Upper lobe of right lung (tissue), 1 donor: ENCODE measurements at places on chromosomes 12 and 14. TPM values are rescaled to one million over a fixed set of nuclear protein-coding genes. Genes with fewer than 3 reads are reported as not detected.

DNA sequence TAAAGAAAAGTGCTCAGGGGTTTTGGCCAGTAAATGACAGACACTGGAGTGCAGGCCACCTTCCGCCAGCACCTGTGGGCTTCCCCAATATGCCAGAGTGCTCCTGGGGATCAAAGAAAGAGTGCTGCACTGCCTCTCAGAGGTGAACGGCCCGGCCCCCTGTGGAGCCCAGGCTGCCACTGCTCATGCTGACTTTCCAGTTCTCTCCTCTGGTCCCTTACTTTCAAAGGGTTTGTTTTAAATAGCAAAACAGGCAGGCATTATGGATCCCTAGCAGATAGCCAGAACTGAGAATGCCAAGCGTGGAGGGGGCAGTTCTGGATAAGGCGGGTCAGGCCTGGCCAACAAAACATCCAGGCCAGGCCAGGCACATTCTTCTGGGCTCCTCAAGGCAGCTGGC lies 59.6 kb downstream of the MDM2 start:
- H3K36me3 ChIP-seq: peaks cover 70% of the 10 kb centered on the region
- H3K4me3 ChIP-seq: no peak overlapping the region
- DNase-seq: no peak

Gene LRRC43
- not detected for total RNA-seq

DNA sequence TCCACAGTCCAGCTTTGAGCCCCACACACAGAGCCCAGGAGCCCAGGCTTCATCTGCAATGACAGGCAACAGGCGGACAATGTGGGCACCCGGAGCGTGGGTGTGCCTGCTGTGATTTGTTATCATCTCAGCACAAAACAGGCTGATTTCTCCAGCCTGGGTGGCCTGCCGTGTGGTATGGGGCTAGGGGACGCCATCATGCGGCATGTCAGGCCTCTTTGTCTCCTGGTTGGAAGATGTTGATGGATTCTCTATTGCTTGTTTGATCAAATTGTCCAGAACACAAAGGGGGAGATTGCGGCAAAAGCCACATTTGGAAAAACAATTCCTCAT lies 147.1 kb downstream of the KIF26A start:
- H3K4me1 ChIP-seq: no peaks in the 10 kb centered on the region
- DNase-seq: peak; percentile 36
- H3K27me3 ChIP-seq: no peaks in the 10 kb centered on the region

- H3K4me3 ChIP-seq: no peak overlapping the region
- H3K4me1 ChIP-seq: peaks cover 7% of the 10 kb centered on the region
- H3K36me3 ChIP-seq: peaks cover 28% of the 10 kb centered on the region
- H3K27ac ChIP-seq: no peak overlapping the region
- no peaks in the 10 kb centered on the region for H3K27me3 ChIP-seq
Measured at GRCh38 chr14:52013984-52014600, 24.7 kb downstream of the RTRAF start.

GRCh38 chr12:23014749-23015148 lies 389.8 kb downstream of the ETNK1 start:
- H3K36me3 ChIP-seq: no peaks in the 10 kb centered on the region
- no peak overlapping the region for H3K4me3 ChIP-seq
- H3K4me1 ChIP-seq: no peaks in the 10 kb centered on the region
- no peak overlapping the region for H3K27ac ChIP-seq

- H3K4me3 ChIP-seq: no peak overlapping the region
- H3K4me1 ChIP-seq: no peaks in the 10 kb centered on the region
- no peak for DNase-seq
Measured at GRCh38 chr12:53809005-53809404, 57.2 kb upstream of the CISTR start.

GRCh38 chr12:25875661-25876060 lies 82.8 kb upstream of the RASSF8 start:
- H3K36me3 ChIP-seq: no peaks in the 10 kb centered on the region
- H3K4me3 ChIP-seq: no peak overlapping the region
- H3K4me1 ChIP-seq: no peaks in the 10 kb centered on the region
- DNase-seq: no peak
- H3K27ac ChIP-seq: no peak overlapping the region
- no peaks in the 10 kb centered on the region for H3K27me3 ChIP-seq

- no peak overlapping the region for H3K27ac ChIP-seq
- no peaks in the 10 kb centered on the region for H3K4me1 ChIP-seq
Measured at GRCh38 chr12:85920324-85920947, 46.3 kb downstream of the NTS start.

- no peaks in the 10 kb centered on the region for H3K27me3 ChIP-seq
- DNase-seq: no peak
- no peaks in the 10 kb centered on the region for H3K4me1 ChIP-seq
- H3K4me3 ChIP-seq: no peak overlapping the region
Measured at GRCh38 chr14:101500061-101500460, 61.2 kb upstream of the DIO3 start.

- peaks cover 5% of the 10 kb centered on the region for H3K27me3 ChIP-seq
- H3K27ac ChIP-seq: no peak overlapping the region
- H3K4me3 ChIP-seq: no peak overlapping the region
- DNase-seq: no peak
Measured at GRCh38 chr12:130482448-130482847, 144.8 kb downstream of the PIWIL1 start.

- no peaks in the 10 kb centered on the region for H3K36me3 ChIP-seq
- no peaks in the 10 kb centered on the region for H3K4me1 ChIP-seq
- DNase-seq: no peak
- H3K27ac ChIP-seq: no peak overlapping the region
Measured at GRCh38 chr12:45166056-45166455, 49.8 kb upstream of the ANO6 start.

Gene SAMD15
- total RNA-seq: 0.41 TPM

Gene ERBB3
- total RNA-seq: 60.7 TPM

Gene GARIN6
- total RNA-seq: not detected

DNA sequence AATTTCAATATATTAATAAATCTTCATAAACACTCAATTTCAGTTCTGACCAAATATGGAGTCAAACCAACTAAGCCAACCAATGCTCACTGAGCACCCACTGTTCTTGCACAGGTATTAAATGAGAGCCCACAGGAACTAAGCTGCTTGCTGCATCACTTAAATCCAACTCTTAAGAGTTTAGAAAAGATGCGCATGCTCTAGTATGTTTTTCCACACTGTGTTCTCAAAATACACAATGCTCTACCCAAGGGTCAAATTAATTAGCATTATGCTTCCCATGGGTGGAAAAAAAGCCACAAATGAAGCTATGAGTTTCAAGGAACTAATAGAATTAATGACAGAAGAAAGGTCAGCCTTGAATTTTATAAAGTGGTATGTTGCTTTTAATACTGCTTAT lies 3.7 kb upstream of the GPHB5 start:
- H3K4me3 ChIP-seq: no peak overlapping the region
- no peaks in the 10 kb centered on the region for H3K4me1 ChIP-seq
- DNase-seq: no peak
- no peaks in the 10 kb centered on the region for H3K27me3 ChIP-seq
- no peak overlapping the region for H3K27ac ChIP-seq

DNA sequence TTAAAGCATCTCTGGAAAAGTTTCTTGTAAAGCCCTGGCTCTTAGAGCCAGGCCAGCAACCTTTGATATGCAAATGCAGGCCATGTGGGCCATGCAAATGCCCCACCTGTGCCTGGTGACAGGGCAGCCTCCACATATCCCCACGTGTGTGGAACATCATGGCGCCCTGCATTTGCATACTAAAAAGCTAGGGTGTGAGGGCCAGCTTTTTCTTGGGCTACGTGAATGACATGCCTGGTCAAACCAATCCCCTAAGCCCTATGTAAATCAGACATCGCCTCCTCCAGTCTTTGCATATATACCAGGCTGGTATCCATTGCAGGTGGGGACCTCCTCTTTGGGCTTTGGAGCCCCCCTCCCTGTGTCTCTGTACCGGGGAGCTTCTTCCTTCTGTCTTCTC lies 6.4 kb downstream of the CSRP2 start:
- no peaks in the 10 kb centered on the region for H3K36me3 ChIP-seq
- no peak overlapping the region for H3K4me3 ChIP-seq
- no peaks in the 10 kb centered on the region for H3K27me3 ChIP-seq
- no peaks in the 10 kb centered on the region for H3K4me1 ChIP-seq
- no peak overlapping the region for H3K27ac ChIP-seq
